Right hindlimb (tissue), 1 donor: ENCODE measurements at places on chromosomes 12 and 14.
A peak's percentile ranks its signal among the peaks of the same experiment; 100 is the strongest.

DNA sequence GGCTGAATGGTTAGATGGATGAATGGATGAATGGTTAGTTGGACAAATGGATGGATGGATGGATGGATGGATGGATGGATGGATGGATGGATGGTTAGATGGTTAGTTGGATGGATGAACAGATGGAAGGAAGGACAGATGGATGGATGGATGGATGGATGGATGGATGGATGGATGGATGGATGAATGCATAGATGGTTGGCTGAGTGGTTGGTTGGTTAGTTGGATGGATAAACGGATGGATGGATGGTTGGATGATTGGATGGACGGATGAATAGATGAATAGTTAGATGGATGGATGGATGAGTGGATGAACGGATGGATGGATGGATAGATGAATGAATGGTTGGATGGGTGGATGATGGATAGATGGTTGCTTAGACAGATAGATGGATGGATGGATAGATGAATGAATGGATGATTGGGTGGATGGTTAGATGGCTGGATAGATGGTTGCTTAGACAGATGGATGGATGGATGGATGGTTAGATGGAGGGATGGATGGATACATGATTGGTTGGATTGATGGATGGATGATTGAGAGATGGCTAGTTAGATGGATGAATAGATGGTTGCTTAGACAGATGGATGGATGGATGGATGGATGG, 48.8 kb upstream of the HSPB8 start:
- no peak for DNase-seq

DNA sequence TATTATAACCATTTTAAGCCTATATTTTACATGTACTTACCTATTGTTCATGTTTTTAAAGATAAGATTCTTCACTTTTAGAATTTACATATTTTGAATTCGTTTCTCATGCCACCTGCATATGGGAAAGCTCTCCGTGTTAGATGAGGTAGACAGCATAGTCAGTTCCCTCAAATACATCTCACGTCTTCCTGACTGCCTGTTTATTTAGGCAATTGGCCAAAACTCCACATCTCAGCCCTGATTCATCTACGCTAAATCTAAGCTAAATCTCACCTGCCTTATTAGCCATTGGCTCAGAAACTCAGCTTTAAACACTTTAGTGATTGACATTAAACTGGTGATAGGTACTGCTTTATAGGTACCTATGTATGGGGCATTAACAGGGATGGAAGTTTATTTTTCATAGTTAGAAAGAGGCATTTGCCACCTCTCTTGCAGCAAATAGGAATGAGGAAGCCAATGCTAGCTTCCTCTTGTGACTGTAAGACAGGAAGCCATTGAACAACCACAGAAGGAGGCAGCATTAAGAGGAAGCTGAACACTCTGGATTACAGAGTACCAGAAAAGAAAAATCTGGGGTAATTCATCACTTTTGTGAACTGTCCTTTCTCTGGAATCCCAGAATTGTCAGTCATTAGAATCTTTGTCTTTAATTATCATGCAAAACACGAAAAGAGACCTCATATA, 111.9 kb downstream of the LRFN5 start:
- DNase-seq: no peak

- no peak for DNase-seq
Measured at GRCh38 chr14:80770114-80770908, 171.2 kb downstream of the CEP128 start.

DNA sequence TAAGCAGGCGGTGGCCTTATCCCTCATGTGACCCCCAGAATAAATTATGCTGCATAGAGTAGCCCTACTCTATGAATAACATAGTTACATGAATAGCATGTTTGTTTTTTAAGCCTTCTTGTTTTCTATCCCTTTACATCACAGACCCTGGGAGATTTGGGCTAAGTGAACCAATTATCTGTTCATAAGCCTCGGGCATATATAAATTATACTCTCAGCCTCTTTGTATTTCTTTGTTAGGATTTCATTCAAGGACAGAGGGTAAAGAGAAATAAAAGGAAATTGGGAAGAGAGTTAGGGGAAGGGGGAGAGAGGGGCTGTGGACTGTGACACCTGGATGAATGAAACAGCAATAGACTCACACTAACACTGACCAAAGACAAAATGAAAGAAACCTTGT, 35.3 kb upstream of the RTRAF start:
- DNase-seq: no peak

DNA sequence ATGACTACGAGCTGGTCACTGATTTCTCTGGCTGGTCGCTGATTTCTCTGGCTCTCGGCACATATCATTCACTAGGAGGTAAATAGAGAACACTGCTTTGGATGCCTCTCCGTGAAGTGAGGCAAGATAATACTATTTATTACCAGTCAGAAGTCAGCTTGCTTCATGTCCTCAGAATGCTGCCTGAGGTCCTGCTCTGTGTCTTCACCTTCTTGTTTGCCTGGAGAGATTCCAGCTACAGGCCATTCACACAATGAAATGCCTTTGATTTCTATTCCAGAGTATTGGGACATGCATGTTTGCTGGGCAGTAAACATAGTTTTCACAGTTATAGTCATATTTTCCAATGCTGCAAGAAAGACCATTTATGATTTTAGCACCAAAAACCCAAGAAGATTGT, 106.7 kb downstream of the AEBP2 start:
- DNase-seq: peak; percentile 36

GRCh38 chr14:82724316-82724715, 1190.7 kb upstream of the SEL1L start:
- no peak for DNase-seq

- DNase-seq: no peak
Measured at GRCh38 chr12:117686911-117687377, 281.8 kb downstream of the KSR2 start.

GRCh38 chr14:68593806-68594536, 198.9 kb downstream of the ZFP36L1 start:
- DNase-seq: peak; percentile 87

GRCh38 chr12:6405963-6406362, 22.0 kb downstream of the LTBR start:
- no peak for DNase-seq

DNA sequence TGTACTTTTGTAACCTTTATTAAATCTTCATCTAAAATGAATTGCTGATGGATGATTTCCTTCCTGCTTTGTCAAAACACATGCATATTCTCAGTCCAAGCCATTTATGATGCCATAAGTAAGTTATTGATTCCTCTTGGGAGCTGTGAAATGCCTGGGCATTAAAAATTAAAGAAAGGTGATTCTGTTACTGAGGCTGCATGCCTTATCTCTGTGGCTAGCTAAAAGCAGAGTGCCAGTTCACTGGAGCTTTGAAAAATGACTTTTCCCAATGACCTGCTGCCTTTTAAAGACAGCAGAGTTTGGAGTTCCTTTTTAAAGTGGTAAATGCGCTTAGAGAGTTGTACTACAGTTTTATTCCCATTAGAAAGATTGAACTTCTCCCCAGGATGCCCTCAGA, 152.1 kb downstream of the TMTC2 start:
- DNase-seq: no peak

DNA sequence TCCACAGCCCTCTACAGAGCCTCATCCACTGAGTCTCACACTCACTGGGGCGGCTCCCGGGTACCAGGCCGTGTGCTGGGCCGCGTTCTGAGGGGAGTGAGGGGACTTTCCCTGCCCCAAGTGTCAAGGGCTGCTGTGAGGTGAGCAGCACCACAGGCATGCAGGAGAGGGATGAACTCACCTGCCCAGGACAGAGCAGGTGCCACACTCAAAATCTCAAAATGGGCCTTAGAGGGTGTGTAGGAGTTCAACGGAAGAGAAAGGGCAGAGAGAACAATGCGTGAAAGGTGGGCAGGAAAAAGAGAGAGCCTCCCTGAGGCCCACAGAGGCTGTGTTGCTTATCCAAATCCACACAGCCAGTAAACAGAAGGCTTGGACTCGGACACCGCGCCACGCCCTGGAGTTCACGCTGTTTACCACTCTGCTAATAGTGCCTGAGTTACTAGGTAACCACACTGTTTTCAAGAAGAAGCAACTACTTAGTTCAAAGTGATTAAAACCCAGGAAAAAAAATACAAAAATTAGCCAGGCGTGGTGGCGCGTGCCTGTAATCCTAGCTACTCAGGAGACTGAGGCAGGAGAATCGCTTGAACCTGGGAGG, 32.7 kb downstream of the TSPAN11 start:
- DNase-seq: no peak

DNA sequence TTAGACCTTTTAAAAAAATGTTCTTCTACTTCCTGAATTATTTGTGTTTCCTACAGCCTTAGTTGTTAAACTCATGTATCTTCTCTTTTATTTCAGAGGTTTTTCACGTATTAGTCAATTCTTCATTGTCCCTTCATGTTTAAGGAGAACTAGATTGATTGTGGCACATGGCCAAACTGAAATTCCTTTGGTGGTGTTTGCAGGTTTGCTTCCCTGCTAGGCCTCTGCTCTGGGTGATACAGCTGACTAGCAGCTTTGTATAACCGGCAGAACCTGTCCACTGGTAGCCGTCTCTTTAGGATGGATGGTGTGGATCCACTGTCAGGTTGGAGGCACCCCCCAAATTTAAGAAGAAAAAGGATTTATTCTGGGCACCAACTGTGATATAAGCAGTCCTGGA, 262.1 kb downstream of the FBXL14 start:
- no peak for DNase-seq

- DNase-seq: no peak
Measured at GRCh38 chr12:62844915-62845314, 90.0 kb downstream of the PPM1H start.

DNA sequence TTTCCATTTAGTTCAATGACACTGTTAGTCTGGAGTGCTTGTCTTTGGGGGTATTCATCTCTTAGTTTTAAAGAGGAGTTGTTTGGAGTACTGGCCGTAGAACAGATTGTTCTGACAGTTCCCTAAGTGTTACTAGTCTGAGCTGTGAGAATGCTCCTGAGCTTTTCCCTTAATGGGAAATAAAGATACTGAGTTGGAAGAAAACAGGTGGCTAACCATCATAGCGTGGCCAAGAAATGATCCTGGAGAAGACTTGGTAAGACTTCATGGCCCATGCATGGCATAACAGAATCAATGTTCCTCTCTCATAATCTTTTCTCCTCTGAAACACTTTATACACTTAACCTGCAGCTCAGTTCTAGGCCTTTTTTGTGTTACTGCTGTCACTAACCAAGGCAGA, 6.2 kb downstream of the CALM1 start:
- DNase-seq: no peak

- no peak for DNase-seq
Measured at GRCh38 chr12:87820524-87821202, 208.5 kb downstream of the C12orf50 start.

DNA sequence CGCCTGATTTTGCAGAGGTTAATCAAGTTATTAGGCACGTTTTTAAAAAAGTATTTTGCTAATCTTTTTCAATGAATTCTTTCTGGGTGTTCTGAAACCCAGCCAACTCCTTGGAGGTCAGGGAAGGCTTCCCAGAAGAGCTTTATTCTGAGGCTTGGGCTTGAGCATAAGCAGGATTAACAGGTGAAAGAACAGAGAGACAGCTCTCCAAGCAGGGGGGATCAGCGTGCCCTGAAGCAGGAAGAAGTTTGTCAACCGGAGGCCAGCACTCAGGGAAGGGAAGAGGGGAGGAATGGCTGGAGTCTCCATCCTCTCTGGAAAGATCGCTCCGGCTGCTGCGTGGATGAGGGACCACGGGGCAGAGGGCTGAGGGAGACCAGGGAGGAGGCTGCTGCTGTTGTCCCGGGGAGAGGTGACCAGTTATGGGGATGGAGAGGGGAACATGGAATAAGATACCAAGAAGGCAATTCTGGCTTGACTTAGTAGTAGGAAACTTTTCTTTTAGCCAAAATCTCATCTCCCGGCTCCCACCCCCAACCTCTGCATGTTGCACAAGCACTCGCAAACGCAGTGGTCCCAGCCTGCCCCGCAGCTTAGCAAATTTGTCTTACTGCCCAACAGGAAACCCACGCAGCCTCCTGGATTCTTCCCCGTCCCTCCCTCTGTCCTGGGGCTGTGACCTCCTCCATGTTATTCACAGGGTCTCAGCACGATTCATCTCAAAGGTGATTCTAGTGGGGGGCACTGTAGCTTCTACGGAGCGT, 1.1 kb upstream of the SSH1 start:
- DNase-seq: peak; percentile 56

DNA sequence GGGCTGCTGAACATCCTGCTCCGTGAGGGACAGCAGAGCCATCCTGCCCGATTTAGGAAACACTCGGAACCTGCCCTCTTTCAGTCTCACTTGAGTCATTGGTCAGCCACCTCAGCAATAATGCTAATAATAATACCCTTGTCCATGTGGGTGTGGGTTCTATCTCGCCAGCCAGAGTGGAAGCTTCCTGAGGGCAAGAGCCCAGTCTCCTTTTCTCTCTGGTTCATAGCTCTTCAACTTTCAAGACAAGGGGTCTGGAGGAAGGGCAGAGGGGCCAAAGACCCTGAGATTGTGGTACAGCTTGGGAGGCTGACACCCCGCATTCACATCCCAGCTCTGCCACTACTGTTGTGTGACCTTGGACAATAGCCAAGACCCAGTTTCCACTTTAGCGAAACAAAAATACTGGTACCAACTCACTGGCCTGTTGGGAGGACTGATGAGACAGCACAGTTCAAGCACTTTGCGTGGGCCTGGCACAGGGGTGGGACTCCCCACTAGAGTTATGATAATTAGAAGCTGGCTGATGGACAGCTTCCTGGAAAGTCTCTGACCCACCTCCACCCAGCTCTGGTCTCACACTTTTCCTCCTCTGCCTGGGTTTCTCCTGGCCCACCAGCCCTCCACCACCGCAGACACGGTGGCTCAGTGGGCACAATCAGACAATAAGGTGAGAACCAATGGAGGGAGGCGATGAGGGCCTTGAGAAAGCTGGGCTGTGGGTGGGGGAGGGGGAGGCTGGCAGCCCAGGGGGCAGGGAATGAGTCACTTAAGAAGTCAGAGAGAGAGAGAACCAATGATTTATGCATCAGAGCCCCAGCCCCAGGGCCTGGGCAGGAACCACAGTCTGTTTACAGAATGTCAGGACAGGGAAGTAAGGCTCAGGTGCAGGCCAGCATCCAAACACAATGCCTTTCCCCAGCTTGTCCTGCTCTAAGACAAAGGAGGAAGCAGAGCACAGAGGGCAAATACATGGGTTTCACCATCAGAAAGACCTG, 9.6 kb downstream of the FAIM2 start:
- DNase-seq: no peak

DNA sequence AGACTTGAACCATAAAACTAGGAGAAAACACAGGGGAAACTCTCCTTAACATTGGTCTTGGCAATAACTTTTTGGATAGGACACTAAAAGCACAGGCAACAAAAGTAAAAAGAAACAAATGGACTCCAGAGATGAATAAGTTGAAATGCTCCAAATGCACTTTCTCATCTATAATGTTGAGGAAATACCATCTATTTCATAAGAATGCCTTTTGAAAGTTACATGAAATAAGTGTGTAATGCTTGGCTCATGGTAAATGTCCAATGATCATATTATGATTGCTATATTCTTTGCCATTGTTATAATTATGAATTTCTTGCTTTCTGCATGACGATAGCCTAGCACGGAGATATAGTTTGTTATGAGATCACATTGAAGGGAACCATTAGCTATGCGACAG, 19.8 kb downstream of the PDE6H start:
- DNase-seq: no peak
